ENCODE measurements at places on chromosomes 1 and 21.

- no peak for DNase-seq
Measured at GRCh38 chr1:86061551-86061990, 95.0 kb downstream of the COL24A1 start.

GRCh38 chr1:69305621-69306020 is 262.1 kb upstream of the LRRC7 start:
- DNase-seq: no peak

DNA sequence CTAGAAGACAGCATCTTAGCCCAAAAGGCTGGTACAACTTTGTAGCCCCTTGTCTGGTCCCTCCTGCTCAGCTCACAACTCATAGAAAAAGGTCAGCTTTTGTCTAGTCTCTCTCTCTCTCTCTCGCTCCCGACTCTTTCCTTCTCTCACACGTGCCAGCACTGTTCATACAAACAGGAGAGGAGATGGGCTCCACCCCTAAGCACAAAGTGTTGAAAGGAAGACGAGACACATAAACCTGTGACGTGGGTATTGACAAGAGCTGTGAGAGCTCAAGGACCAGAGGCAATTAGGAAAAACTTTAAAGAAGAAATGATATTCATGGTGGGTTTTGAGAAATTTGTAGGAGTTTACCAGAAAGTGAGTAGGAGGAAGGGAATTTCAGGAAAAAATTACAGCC is 23.6 kb upstream of the KCNC4 start:
- DNase-seq: no peak

- DNase-seq: no peak
Measured at GRCh38 chr1:183114441-183114840, 71.6 kb upstream of the LAMC2 start.

DNA sequence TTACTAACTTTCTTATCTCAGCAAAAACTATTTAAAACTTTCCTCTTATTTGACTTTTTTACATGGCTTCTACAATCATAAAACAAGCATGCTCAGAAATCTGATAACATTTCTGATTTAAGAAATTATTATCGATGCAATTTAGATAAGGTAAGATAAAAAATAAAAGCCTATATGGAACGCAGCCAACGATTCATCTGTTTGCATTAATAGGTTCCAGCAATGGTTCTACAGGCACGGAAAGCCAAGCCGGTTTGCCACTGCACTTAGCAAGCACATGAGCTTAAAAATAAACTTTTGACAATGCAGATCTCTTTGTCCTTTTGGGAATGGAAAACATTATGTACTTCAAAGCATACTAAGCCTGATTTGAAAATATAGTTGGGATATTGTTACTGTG is 77.5 kb upstream of the KCNK2 start:
- DNase-seq: peak; percentile 62

- DNase-seq: no peak
Measured at GRCh38 chr21:17709266-17709611, 96.5 kb upstream of the BTG3 start.

GRCh38 chr1:7000720-7001119 is 215.5 kb downstream of the CAMTA1 start:
- DNase-seq: no peak

- no peak for DNase-seq
Measured at GRCh38 chr1:81693316-81693715, 107.4 kb upstream of the ADGRL2 start.

GRCh38 chr1:219587801-219588561 is 24.9 kb downstream of the ZC3H11B start:
- no peak for DNase-seq

DNA sequence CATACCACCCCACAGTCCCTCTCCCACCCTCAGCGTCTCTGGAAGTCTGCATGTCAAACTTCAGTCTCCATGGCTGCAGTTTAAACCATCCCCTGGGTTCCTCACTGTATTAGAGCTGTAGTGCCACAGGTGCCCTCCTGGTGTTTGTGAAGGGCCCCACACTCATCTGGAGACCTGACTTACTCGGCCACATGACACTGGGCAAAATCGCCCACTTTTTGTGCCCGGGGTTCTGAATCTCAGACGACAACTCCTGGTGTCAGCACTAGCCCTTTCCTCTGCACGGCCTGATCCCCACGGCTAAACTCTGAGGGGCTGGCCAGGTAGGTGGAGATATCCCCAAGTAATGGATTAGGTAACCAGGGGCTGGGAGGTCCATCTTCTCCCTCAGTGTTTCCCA is 6.5 kb downstream of the INKA2 start:
- DNase-seq: no peak

- no peak for DNase-seq
Measured at GRCh38 chr1:16975211-16975610, 5.2 kb downstream of the MFAP2 start.

GRCh38 chr1:51214615-51215131 is 21.4 kb upstream of the RNF11 start:
- DNase-seq: no peak

GRCh38 chr1:113434081-113434873 is 44.0 kb downstream of the MAGI3 start:
- no peak for DNase-seq

GRCh38 chr1:21663248-21663950 is 5.8 kb downstream of the RAP1GAP start:
- DNase-seq: no peak

- no peak for DNase-seq
Measured at GRCh38 chr21:25234857-25235801, 372.2 kb downstream of the MRPL39 start.

DNA sequence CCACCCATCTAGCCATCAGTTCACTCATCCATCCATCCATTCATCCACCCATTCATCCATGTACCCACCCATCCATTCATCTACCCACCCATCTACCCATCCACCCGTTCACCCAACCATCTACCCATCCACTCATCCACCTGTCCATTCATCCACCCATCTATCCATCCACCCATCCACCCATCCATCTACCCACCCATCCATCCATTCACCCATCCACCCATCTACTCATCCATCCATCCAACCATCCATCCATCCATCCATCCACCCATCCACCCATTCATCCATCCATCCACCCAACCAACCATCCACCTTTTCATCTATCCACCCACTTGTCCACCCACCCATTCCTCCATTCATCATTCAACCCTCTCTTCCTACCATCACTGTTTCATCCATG is 80.3 kb downstream of the KIF14 start:
- no peak for DNase-seq

- peak; percentile 67 for DNase-seq
Measured at GRCh38 chr1:29900712-29901111, 664.4 kb downstream of the PTPRU start.

DNA sequence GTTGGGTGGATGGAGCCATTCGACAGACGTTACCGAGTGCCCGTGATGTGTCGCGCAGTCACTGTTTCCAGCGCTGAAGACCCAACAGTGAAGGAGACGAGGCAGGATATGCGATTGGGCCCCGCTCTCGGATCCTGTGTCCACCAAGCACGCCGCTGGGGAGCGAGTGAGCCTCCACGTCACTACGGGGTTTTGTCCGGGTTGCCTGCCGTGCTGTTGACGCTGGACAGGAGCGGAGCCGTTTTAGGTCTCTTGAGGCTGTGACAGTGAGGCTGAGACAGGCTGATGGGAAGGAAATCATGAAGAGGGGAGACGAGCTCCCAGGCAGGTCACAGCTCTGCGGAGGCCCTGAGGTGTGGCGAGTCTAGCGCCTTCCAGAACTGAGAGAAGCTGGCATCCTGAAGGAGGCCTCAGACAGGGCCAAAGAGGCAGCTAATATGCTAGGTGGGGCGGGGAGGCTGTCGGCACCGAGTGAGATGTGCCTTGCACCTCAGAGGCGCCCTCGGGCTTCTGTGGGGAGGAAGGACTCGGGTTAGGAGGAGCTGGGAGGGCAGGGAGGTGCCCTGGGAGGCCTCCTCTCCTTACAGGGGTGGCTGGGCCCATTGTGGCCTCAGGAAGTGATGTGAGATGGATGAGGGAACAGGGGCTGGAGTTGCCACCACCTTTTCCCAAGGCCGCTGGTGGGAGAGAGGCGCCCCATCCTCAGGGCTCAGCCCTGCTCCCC is 196.0 kb upstream of the TMEM51 start:
- no peak for DNase-seq

- no peak for DNase-seq
Measured at GRCh38 chr1:39842836-39843235, 40.5 kb downstream of the TRIT1 start.

- no peak for DNase-seq
Measured at GRCh38 chr1:235460770-235461169, 43.5 kb downstream of the B3GALNT2 start.

DNA sequence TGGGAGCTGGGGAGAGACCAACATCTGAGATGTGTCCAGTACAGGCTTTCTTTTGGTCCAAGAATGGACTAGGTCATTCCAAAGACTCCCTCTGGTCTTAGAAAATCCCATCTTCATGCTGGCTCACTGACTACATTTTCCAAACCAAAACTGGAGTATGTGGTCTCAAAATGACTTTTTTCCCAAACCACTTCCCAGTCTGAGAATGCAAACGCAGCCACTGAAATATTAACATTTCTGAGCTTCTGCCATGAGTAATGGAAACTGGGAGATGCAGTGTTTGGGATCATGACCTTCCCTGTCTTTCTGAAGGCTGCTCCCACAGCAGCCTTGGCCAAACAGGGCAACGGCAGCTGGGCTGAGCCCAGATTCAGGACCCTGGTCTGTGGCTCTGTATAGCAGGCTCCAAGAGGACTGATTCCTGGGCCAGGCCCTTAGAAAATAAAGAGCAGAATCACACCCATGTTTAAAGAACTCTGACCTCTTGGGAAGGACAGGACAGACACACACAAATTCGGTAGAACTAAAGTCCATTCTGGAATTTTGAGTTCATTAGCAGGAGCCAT is 62.1 kb upstream of the CNTN2 start:
- DNase-seq: no peak

- no peak for DNase-seq
Measured at GRCh38 chr1:26177182-26177684, at the start of gene CNKSR1. Gene CNKSR1 (plus strand): TSS chr1:26177491. CDS start chr1:26177548, 57 bp downstream.

DNA sequence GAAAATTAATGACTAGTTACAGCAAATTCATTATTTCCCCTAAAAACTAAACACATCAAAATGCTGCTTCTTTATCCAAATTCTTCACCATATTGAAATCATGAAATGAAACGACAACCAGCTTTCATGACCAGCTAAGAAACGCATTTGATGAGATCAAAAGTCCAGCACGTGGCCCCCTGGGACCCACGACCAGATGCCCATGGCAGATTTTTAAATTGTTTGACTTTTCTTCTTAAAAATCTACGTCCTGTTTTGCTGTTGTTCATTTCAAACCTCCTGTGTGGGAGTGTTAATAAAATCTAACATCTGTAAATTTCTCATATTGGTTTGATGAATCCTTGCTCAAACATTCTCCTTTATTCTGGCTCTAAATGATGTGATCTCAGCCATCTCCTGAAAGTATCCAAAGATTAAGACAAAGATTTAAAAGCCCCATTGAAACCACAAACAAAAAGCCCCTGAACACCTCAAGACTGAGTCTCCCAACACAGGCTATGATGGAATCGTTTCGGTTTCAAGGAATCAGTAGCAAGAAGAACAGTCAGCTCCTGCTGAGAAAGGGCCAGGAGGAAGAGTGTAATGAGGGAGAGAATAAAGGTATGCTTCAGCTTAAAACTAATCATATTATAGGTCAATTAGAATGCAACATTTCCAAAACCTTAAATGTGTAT is 523.6 kb downstream of the SMYD3 start:
- DNase-seq: no peak

DNA sequence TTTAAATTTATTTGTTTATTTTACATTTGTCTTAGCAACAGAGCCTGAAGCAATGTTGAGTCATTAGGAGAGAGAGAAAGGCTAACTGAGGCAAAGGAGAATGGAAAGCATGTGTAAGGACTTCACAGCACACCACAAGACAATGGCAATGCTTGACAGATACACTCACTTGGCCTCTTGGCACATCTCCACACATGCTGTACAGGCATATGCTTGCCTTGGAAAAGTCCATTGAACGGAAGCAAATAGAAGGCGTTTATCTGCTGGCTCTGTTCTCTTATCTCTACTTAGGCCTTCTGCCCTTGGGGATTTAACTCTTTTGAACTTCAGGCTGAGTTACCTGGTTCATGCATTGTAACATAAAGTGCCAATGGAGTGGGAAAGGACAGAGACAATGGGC is 262.2 kb upstream of the POU3F1 start:
- no peak for DNase-seq

DNA sequence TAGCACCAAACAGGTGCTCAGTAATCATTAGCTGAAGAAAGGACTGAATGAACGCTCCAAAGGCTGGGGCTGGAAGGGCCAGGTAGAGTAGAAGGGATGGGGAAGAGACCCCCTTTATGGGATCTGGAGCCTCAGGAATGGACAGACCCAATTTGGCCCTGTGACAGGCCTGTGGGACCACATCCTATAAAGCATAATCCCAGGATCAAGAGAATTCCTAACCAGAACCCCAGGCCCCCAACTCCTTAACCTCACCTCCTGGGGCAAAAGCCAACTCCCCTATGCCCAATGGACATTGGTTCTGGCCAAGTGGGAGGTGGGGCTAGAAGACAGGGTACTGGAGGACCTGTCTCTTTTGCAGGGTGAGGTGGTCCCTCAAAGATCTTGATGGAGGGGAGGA is 9.2 kb downstream of the HPCAL4 start:
- no peak for DNase-seq

DNA sequence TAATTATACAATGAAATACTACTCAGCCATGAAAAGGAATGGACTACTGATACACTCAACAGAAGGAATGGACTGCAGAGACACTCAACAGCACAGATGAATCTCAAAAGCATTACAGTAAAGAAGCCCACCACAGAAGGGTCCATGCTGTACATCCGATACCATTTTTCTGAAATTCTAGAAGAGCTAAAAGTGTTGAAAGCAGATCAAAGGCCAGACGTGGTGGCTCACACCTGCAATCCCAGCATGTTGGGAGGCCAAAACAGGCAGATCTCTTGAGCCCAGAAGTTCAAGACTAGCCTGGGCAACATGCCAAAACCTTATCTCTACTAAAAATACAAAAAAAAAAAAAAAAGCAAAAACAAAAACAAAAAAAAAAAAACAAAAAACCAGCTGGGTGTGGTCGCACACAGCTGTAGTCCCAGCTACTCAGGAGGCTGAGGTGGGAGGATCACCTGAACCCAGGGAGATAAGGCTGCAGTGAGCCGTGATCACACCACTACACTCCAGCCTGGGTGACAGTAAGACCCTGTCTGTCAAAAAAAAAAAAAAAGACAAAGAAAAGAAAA is 15.5 kb downstream of the PPP1R15B start:
- DNase-seq: no peak

- no peak for DNase-seq
Measured at GRCh38 chr1:221187174-221187573, 307.9 kb downstream of the HLX start.

- DNase-seq: no peak
Measured at GRCh38 chr21:41243107-41243506, 73.5 kb upstream of the FAM3B start.

- DNase-seq: no peak
Measured at GRCh38 chr1:15000671-15001070, 152.9 kb upstream of the TMEM51 start.

- no peak for DNase-seq
Measured at GRCh38 chr1:147924813-147925212, 3.4 kb upstream of the GPR89B start.
